ENCODE measurements at places on chromosomes 13 and 19.

DNA sequence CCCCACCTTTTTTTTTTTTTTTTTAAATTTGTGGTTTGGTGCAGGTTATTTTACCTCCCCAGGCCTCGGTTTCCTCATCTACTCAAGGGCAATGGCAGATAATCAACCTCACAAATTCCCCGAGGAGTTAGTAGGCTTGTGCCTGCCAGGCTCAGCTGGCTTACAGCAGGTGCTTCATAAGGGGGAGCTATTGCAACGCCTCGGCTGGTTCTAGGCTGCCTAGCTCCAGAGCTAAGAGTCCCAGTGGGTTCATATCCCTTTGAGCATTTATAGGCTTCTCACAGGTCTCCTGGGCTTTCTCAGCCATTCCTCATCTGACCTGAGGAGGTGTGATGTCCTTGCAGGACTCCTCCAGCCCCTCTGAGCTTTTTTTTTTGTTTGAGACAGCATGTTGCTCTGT lies 10.6 kb downstream of the BCKDHA start:
- no peak for DNase-seq

GRCh38 chr13:67821606-67822005 lies 591.5 kb upstream of the PCDH9 start:
- DNase-seq, result no peak

GRCh38 chr13:78085434-78086225 lies 167.0 kb upstream of the EDNRB start:
- DNase-seq, result no peak

GRCh38 chr13:87712012-87712411 lies 40.8 kb downstream of the SLITRK5 start:
- DNase-seq, result no peak

- DNase-seq, result no peak
Observed at GRCh38 chr13:79307866-79308298, 98.2 kb downstream of the RBM26 start.

DNA sequence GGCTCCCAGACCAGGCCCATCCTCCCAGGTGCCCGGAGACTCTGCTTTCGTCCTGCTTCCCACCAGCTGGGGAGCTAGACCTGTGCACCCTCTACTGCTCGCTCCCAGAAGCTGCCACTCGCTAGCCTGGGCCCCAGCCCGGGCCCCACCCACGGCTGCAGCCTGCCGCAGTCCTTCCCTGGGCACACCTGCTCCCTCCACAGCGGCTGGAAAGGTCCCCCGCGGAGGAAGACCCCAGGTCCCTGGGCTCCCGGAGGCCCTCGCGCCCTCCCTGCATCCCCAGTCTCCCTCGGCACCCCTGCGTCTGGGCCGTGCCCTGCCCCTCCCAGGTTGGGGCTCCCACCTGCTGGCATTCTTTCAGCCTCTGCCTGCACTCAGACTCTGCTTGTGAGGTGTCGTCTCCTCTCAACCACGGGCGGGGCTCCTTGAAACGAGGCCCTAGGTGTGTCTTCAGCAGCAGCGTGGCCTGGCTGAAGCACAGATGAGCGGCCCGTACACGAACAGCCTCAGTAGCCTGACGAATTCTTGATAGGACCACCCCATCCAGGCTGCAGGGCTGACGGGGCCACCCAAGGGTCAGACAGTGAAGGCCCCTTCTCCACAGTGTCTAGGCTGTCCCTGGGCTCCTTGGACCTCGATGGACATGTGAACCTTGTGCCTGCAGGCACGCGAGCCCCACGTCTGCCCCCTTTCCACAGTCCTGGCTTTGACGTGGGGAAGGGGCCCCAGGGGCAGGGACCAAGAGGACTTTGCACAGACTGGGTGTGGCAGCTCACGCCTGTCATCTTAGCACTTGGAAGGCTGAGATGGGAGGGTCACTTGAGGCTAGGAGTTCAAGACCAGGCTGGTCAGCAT lies 27.9 kb downstream of the DOT1L start:
- DNase-seq, result no peak

- no peak for DNase-seq
Observed at GRCh38 chr13:102255409-102255808, 146.4 kb downstream of the FGF14 start.

GRCh38 chr13:32135655-32136054 lies 104.1 kb downstream of the FRY start:
- DNase-seq, result no peak

- no peak for DNase-seq
Observed at GRCh38 chr19:10839114-10840050, 3.4 kb upstream of the TMED1 start.

GRCh38 chr13:67829641-67830040 lies 599.5 kb upstream of the PCDH9 start:
- DNase-seq, result no peak

- no peak for DNase-seq
Observed at GRCh38 chr13:90919153-90919552, 428.3 kb upstream of the MIR17HG start.

GRCh38 chr13:53004573-53004972 lies 24.0 kb upstream of the OLFM4 start:
- no peak for DNase-seq

DNA sequence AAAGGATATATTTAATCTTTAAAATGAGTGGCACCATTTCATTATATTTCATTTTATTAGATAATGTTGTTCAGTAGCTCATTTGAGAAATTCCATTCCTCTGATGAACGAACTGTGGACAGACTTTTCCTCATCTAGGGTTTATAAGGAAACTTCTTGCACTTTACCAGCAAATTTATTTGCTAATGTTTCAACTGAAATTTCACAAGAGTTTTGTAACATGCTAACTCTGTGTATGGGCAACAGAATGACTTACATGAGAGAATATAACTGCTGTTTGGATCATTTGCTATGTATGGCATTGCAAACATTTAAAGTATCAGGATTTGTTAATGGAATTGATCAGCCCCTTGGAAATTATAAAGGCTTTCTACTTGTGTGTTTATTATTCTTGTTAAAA lies 3.7 kb upstream of the IRS2 start:
- no peak for DNase-seq

DNA sequence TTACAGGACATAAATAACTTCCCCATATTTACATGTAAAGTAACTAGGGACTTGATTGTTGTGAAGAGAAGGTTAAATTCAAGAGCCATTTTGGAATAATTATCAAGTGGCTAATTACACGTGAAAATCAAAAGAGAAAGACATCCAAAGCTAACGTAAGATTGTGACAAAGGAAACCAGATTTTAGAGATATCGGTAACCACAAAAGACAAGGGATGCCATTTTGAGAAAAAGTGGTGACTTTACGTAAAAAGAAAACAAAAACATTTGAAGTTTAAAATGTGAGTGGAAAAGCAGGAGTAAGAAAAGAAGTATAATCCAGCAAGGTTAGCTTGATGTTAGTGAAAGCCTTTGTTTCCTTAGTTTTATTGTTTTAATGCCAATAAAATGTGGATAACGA lies 10.9 kb upstream of the VWA8 start:
- DNase-seq, result no peak

GRCh38 chr13:40624986-40625385 lies 41.5 kb downstream of the FOXO1 start:
- DNase-seq, result no peak

- DNase-seq, result no peak
Observed at GRCh38 chr13:65834897-65835296, 1395.2 kb downstream of the PCDH9 start.

GRCh38 chr13:70585109-70585508 lies 476.9 kb upstream of the KLHL1 start:
- DNase-seq, result no peak

GRCh38 chr19:51440846-51441409 lies 17.3 kb downstream of the SIGLEC8 start:
- DNase-seq, result no peak

DNA sequence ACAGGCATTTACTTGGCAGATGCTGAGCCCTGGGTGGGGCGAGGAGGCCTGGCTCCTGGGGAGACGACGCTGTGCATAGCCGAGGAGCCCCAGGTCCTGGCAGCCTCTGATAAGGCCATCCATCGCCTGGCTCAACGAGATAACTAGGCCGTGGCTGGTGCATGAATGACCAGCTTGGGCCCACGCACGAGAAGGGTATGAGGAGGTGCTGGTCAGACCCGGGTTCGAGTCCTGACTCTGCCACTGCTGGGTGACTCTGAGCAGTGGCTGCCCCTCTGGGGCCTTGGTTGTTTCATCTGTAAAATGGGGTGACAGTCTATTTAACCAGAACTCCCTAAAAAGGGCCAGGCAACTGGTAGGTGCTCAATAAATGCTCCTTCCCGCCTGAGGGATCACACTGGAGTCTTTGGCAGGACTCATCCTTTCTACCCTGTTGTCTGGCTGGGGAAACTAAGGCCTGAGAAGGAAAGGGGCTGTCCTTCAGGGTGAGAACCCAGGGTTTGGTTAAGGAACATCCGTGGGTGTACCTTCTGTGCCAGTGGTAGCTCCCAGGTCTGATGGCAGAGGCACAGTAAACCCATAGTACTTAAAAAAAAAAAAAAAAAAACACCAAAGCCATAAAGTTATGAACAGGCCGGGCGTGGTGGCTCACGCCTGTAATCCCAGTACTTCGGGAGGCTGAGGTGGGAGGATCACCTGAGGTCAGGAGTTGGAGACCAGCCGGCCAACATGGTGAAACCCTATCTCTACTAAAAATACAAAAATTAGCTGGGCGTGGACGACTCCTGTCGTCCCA lies 8.1 kb upstream of the ARRDC2 start:
- no peak for DNase-seq

- DNase-seq, result no peak
Observed at GRCh38 chr19:5349041-5349440, 8.4 kb upstream of the PTPRS start.

DNA sequence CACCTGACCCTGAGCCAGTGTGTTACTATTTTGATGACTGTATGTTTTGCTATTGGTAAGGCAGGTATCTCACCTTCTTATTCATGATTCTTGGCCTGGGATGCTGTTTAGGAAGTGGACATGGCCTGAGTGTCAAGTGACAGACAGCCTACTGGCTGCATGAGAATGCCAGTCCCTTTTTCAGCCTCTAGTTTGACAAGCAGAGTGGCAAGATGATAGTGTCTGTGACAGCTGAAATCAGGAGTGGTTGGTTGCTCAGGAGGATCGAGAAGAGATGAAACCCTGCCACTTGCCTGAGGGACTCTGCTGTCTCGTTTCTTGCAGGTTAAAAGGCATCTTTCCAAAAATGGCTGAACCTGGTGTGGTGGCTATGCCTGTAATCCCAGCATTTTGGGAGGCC lies 7.1 kb upstream of the ELOF1 start:
- no peak for DNase-seq

- no peak for DNase-seq
Observed at GRCh38 chr13:109196948-109197347, 567.5 kb downstream of the MYO16 start.

GRCh38 chr13:34555988-34556387 lies 386.1 kb upstream of the NBEA start:
- DNase-seq, result no peak

DNA sequence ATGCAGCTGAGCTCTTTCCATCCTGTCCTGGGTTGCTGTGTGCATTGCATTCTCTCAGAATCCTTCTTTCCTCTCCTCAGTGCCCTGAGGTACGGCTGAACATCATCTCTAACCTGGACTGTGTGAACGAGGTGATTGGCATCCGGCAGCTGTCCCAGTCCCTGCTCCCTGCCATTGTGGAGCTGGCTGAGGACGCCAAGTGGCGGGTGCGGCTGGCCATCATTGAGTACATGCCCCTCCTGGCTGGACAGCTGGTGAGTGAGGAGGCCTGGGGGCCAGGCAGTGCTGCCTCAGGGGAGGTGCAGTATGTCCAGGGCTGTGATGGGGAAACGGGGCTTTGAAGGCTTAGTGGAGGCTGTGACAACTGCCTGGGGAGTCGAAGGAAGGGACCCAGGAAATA lies 29.8 kb downstream of the PPP2R1A start:
- DNase-seq, result no peak

All from activated CD4-positive, alpha-beta T cell treated with anti-CD3 and anti-CD28 coated beads, Interleukin-2, amount 50 U/mL, for 1 hour (primary cell).